ENCODE measurements at places on chromosomes 16 and 17.

DNA sequence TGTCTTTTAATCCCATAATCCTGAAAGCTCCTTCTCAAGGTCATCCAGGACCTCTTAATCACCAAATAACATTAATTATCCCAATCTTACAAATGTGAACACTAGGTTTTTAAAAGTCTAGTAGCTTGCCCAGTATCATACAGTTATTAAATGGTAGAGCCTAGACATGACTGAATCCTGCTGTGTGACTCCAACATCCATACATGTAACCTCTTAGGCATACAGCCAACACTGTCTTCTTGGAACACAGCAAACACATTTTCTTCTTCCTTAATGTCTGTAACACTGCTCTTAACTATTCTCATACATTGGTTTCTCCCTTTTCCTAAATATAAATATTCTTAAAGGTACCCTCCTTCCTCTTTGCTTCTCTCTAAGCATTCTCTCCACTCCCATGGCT, 13.7 kb downstream of the BRIP1 start:
- no peak for DNase-seq

GRCh38 chr17:73555199-73555960, 88.9 kb downstream of the SDK2 start:
- DNase-seq: no peak

- DNase-seq: no peak
Observed at GRCh38 chr16:54282202-54282927, 4.2 kb downstream of the IRX3 start.

GRCh38 chr17:7237761-7238419, 1.4 kb downstream of the PHF23 start:
- peak; percentile 29 for DNase-seq

- DNase-seq: no peak
Observed at GRCh38 chr16:69253870-69254341, 57.2 kb upstream of the VPS4A start.

DNA sequence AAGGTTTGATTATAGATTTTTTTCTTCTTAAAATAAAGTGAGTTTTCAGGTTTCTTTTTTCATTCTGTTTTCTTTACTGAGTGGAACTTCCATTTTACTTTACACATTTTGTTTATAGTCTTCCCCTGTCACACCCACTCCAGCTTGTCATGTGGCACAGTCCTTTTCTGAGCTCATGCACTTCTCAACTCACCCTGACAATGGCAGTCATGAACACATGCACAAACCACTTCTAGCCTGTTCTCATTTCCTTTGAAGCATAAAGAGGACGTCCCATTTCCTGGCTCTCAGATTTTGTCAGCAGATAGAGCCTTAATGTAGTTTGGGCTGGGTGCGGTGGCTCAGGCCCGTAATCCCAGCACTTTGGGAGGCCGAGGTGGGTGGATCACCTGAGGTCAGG, 168.0 kb downstream of the AHSP start:
- no peak for DNase-seq

DNA sequence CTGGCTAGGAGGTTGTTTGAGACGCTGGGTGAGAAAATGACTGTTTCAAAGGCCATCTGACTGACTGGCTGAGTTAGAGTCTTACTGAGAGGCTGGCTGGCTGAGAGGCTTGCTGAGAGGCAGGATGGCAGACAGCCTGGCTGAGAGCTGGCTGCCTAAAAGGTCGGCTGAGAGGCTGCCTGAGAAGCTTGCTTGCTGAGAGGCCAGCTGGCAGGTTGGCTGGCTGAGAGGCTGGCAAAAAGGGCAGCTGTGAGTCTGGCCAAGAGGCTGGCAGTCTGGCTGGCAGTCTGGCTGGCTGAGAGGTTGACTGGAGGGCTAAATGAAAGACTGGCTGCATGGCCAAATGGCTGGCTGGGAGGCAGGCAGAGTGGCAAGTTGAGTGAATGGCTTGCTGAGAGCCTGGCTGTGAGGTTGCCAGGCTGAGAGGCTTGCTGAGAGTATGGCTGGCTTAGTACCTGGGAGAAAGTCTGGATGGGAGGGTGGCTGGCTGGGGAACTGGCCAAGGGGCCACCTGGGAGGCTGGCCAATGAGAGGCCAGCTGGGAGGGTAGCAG, 35.3 kb upstream of the ACSM2B start:
- peak; percentile 68 for DNase-seq
